Activated CD8-positive, alpha-beta T cell treated with anti-CD3 and anti-CD28 coated beads for 36 hours (primary cell): ENCODE measurements at places on chromosomes 11 and 22. TPM values are rescaled to one million over a fixed set of nuclear protein-coding genes. Genes with fewer than 3 reads are reported as not detected.

Gene MYOD1
- not detected for total RNA-seq

DNA sequence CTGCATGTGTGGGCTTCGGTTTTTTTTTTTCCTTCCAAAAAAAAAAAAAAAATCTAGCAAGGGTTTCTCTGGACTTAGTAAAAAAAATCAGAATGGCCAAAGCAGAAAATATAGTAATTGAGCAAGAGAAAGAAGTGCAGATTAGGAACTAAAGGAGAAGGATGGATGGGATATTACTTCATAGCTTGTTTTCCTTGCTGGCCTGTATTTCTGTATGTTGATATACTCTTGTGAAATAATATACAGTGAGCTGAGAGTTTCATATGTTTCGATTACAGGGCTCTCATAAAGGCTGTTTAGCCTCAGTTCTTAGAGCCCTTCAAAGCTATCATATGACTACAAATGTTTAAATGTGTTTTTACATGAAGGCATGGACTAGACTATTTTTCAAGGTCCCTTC lies 34.3 kb upstream of the NFRKB start:
- DNase-seq: no peak
- H3K27ac ChIP-seq: no peak overlapping the region
- H3K27me3 ChIP-seq: no peaks in the 10 kb centered on the region

DNA sequence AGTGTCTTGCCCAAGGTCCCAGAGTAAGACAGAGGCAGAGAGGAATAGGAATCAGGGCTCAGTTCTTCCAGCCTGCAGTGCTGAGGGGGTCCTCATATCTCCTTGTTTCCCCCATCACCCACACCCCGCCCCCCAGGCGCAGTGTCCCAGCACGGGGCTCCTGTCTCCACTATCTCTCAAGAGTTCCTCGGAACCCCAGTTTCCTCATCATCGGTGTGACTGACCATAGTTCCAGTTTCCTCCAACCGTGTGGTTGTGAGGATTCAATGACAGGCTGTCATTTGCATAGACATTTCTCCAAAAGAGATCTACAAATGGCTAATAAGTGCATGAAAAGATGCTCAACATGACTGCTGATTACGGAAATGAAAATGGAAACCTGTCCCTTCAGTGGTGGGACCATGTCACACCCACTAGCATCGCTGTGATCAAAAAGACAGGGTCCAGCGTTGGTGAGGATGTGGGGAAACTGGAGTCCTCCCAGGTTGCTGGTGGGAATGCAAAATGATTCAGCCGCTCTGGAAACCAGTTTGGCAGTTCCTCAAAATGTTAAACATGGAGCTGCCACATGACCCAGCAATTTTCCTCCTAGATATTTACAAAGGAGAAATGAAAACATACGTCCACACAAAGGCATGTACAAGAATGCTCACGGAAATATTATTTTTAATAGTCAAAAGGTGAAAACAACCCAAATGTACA lies 31.8 kb upstream of the PDGFB start:
- no peak overlapping the region for H3K4me3 ChIP-seq
- H3K4me1 ChIP-seq: peaks cover 2% of the 10 kb centered on the region
- no peak overlapping the region for H3K27ac ChIP-seq
- H3K27me3 ChIP-seq: peaks cover 4% of the 10 kb centered on the region
- no peaks in the 10 kb centered on the region for H3K36me3 ChIP-seq
- DNase-seq: no peak

- no peaks in the 10 kb centered on the region for H3K4me1 ChIP-seq
- H3K36me3 ChIP-seq: no peaks in the 10 kb centered on the region
- no peak for DNase-seq
- no peak overlapping the region for H3K27ac ChIP-seq
- no peak overlapping the region for H3K4me3 ChIP-seq
These were observed 233.5 kb upstream of the E2F8 start for GRCh38 chr11:19474211-19474610.

DNA sequence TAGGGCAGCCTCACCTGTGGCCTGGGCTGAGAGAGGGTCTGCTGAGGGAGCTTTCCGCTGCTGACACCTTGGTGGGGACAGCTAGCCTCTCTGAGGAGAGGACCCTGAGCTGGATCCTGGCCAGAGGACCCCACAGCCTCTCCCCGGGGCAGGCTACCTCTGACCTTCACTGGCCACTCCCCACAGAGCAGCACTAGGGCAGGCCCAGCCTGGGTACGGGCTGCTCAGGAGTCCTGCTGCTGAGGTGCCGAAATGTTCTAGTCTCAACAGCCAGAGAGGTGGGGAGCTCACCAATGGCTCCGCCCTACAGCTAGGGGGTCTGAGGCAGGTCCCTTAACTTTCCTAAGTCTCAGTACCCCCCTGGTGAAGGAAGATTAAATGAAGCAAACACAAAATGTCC lies 47.5 kb downstream of the SGSM3 start:
- no peak overlapping the region for H3K4me3 ChIP-seq
- no peak for DNase-seq
- peak overlapping the region; percentile 32 for H3K27ac ChIP-seq
- peaks cover 34% of the 10 kb centered on the region for H3K4me1 ChIP-seq
- H3K27me3 ChIP-seq: no peaks in the 10 kb centered on the region
